CD4-positive, alpha-beta T cell treated with Interleukin-1 beta for 1 hour (primary cell): ENCODE measurements at places on chromosomes 16 and 17.

DNA sequence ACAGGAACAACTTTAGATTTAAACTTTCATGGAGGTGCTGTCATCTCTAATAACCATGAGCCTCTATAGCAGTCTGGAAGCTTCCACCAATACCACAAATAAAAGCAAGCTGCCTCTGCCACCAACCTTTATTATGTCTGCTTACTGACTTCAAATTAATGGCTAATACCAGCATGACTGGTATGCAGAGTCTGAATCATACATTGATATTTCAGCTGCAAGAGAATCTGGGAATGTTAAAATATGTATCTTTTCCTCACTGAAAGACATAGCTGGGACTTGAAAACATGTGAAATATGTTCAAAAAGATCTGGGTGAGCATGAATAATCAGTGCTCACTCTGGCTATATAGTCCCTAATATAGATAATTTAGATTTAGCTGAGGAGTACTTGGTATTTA, 488.6 kb downstream of the CDH8 start:
- DNase-seq = no peak

GRCh38 chr17:73546770-73547536, 97.3 kb downstream of the SDK2 start:
- DNase-seq = peak; percentile 6

DNA sequence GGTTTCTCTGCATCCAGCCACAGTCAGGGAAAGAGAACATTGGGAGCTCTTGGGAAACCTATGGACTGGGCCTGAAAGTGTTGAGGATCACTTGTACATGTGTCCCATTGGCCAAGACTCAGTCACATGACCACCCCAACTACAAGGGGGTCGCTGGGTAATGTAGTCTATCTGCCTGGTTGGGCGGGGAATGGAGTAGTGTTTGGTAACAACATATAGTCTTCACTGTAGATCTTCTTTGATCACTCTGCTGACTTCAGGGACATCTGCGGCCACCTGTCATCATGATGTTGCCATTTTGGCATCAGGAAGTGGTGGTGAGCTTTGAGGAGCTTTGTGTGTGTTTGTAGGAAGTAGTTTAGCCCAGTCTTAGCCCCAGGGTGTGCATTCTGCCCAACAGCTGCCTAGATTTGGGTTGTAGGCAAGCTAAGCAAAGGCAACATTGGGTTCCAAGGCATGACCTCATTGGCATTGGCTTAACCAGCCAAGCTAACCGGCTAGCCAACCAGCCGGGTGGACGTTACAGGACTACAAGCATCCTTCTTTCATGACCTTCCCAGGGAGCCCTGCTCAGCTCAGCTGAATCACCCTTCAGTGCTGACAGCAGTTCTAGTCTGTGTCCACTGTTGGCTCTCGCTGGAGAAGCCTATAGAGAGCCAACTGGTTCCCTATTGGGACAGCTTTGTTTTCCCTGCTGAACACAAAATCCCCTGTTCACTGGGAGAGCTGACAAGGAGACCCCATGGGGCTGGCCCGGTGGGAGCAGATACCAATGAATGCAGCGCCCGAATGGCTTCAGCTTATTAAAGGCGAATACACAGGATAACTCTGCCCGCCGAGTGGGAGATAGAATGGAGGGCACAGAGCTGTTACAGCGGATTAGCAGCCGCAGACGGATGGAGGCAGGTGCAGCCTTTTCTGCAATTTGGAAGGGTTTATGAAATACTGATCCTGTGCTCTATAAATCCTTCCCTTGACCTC, 178.6 kb downstream of the NTN1 start:
- DNase-seq = no peak

DNA sequence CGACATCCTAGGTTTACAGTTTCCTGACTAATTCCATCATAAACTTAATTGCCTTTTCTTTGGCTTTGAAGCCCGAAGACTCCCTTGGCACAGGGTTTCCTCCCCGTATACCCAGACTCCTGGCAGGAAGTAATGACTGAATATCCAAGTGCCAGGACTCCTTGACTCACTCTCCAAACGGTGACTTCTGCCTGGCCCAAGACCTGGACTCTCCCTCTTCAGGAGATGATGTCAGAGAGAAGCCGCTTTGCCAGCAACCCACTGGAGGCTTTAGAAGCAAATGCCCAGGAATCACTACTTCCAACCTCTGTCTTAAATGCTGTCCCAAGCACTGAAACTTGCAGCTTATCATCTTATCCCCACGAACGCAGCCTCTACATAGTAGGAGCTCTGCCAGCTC, 146.5 kb downstream of the RGS9 start:
- DNase-seq = no peak

DNA sequence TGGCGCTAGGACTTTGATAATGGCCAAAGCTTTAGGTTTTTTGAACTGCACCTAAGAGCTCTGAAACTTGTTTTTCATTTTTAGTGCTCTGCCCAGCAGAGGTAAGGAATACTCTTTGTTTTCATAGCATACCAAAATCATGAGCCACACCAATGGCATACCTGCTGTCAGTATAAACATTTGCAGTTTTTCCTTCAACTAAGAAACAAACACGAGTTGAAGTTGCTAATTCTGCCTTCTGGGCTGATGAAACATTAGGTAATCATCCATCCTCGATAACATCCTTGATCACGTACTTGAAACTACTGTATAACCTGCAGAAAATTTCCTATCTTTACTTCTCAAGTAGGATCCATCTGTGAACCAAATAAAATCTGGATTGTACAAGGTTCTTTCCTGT, 20.6 kb upstream of the B4GALNT2 start:
- DNase-seq = no peak

DNA sequence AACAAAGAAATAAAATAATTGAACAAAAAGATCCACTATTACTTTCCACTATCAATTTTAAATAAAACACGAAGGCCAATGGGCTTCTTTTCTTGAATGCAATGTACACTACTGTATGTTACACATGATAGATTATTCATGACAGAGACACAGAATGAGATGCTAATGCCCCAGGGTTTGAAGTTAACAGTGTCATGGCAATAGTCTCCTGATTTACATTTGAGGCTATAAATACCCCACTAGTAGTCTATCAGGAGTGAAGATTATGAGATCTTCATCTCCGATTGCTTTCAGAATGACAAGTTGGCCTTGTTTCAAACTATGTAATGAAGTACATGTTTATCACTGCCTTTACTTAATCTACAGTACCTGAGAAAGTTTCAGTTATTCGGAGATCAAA, 84.4 kb downstream of the RPGRIP1L start:
- no peak for DNase-seq

- no peak for DNase-seq
Measured at GRCh38 chr17:77796176-77796860, 162.2 kb upstream of the TNRC6C start.

DNA sequence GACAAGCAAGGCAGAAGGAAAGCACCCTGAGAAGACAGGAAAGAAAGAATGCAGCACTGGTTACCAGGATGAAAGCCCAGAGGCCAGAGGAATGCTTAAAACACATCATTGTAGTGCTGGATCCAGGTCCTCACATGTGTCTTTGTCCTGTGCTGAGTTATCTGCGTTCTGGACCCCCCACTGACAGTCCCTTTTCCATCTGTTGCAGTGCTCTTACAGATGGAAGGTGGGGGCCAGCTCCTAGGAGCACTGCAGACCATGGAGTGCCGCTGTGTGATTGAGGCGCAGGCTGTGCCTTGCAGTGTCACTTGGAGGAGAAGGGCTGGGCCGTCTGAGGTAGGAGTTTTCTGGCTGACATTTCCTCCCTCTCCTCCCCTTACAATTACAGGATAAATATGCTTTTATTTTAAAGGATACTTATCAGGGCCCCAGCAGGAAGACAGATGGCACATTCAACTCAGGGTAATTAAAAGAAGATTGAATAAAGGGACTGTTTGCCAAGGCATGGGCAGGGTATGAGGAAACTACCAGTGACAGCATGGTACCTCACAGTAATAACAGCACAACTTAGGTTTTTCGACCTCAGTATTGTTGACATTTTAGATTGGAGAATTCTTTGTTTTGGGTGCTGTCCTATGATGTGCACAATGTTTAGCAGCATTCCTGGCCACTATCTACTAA, 3.0 kb downstream of the EME1 start:
- DNase-seq = no peak

GRCh38 chr17:14510136-14510535, 209.3 kb downstream of the HS3ST3B1 start:
- no peak for DNase-seq

DNA sequence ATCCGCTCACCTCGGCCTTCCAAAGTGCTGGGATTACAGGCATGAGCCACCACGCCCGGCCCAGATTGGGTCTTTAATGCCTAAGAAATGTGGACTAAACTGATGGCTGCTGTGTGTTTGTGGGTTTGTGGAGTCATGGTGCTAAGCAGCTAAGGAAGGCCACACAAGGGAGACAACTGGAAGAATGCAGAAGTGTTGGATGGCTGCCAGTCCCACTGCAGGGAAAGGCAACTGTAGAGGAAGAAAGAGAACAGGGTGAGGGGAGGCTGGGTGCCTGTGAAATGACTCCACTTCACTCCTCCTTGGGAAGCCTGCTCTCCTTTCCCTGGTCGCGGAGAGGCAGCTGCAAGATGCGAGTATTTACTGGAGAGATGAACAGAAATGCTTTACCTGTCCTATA, 23.5 kb upstream of the SIAH1 start:
- no peak for DNase-seq

GRCh38 chr17:39774047-39774446, 36.3 kb downstream of the GRB7 start:
- DNase-seq = no peak

DNA sequence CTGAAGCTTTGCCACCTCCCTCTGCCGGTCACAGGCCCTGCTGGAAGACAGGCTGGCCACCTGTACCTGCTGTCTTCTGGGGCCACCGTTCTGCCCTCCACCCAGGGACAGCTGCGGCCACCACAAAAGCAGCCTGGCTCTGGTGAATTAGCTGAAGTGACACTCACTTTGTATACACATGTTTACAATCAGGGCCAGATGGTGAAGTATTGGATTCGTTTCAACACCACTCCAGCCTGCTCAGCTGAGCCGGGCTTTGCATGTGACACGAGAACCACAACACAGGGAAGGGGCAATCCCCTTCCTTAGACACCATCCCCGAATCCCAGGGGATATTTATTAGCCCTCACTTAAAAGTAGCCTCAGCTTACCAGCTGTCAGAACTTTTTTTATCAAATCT, 191.5 kb upstream of the RPL38 start:
- DNase-seq = no peak

DNA sequence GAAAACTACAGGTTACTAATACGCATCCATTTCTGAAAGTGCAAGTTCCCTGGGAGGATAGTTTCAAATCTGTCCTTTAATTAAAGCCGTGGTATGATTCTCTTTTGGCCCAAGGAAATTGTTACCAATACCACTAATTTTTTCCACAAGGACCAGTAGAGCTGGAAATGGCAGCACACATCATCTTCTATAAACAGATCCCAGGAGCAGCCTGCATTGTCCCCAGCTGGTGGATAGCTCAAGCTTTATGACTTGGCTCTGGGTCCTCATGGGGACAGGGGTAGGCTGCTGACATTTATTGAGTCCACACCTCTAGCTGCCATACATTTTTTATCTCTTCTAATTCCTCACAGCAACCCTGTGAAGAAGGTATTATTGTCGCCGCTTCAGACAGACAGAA, 35.8 kb upstream of the BHLHA9 start:
- DNase-seq = no peak

DNA sequence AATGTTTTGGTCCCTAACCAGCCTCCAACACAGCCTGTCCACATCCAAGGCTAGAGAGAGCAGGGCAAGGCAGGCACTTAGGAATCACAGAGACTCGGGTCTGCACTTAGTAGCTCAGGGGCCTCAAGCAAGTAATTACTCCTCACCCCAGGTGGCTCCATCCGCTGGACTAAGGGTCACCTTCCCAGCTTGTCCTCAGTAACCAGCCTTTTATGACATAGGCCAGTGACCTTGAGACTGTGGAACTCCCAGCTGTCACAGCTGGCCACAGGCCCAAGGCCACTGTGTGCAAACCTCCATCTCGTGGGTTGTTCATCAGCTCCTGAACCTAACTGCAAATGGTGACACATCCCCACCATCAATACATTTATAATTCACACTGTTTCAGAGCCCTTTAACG, 68.6 kb downstream of the CDYL2 start:
- no peak for DNase-seq

- no peak for DNase-seq
Measured at GRCh38 chr16:24349320-24349719, 93.2 kb downstream of the CACNG3 start.

- no peak for DNase-seq
Measured at GRCh38 chr16:20411055-20411454, 1.7 kb downstream of the ACSM5 start.

GRCh38 chr16:17921357-17921978, 415.1 kb downstream of the NPIPA8 start:
- peak; percentile 11 for DNase-seq

DNA sequence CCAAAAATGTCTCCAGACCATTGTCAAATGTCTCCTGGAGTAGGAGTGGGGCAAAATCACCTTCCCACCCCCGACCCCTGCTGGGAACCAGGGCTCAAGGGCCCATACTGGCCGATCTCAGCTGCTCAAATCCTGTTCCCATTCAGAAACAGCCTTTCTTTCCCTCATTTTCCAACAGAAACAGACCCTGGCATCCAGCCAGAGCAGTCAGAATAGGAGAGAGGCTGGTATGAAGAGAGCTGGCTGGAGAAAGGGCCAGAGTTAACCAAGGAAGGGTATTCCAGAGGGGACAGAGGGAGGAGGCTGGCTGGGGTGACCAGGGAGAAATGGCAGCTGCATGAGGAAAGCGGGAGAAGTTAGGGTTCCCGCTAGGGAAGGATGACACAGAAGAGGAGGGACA, 199.1 kb downstream of the XYLT1 start:
- no peak for DNase-seq

DNA sequence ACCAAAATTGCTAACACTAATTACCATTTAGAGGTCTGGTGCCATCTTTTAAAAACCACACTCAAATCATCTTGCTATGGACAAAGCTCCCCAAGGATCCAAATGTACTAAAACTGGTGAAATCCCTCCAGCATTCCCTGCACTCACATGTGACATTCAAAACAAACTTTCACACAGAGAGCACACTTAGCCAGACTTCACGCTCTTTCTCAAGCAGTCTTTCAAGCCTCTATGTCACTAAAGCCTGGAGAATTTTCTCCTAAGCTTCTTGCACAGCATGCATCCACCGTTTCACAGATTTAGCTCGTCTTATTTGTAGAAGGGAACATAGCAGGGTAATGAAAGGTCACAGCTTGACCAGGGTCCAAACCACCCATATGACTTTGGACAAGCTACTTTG, 19.3 kb downstream of the CMTM3 start:
- no peak for DNase-seq

DNA sequence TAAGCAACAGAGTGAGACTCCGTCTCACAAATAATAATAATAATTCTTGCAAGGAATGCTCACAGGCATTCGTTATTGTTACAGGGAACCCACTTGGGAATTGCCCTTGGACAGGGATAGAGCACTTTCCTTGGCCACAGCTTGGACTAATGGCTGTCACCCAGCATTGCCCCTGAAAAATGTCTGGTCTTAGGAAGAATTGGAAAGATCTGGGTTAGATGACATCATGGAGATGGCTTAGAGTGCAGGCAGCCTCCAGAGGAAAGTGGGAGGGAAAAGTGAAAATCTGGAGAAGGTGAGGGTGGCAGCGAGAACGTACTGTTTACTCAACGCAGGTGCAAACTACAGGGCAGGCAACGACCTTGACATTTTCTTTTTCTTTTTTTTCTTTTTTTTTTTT, 59.3 kb upstream of the MRTFB start:
- DNase-seq = no peak

- no peak for DNase-seq
Measured at GRCh38 chr17:82601447-82602000, 46.7 kb downstream of the WDR45B start.
